ENCODE measurements at places on chromosomes 11 and 22.

DNA sequence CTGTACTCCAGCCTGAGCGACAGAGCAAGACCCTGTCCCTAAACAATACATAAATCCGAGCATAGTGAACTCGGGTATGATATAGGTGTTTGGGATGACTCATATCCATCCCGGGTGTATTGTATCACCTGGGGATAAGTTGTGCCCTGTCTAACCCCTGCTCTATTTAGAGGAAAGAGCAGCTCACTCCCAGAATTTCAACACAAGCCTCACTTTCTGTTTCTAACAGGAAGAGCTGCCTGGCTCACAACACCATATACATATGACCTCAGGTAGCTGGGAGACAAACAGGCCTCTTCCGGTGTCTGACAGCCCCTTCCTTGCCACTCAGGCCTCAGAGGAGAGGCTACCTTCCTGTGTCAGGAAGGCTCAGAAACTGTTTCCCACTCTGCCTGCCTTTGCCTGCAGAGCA is 9.9 kb upstream of the MICALL1 start:
- peak; percentile 59 for DNase-seq

DNA sequence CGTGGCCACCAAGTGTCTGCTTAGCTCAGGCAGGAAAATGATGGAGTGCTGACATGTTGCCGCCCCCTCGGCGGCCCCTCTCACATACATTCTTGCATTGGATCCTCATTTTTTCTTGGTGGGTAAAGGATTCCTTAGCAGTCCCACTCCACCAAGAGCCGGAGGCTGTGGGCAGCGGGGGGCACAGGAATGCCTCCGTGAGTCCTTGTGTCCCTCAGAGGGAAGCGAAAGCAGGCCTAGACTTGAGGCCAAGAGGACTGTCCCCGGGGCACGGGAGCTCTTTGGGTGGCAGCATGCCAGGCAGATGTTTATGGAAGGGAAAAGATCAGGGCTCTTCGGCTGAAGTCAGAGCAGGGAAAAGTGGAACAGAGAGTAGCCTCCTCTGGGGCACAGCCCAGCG is 21.6 kb downstream of the LRFN4 start:
- no peak for DNase-seq

DNA sequence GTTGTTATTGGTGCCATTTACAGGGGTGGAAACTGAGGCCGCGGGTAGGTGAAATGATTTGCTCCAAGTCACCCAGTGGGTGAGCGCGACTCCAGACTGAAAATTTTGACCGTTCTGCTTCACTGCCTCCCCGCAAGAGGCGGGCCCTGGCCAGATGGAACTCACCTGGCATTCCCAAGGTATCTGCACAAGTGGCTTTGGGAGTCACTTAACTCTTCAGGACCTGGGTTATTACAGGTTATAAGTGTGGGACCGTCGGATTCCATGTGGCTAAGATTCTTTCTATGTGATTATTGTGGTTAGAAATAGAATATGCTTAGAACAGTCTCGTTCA is 598 bp downstream of the CABIN1 start:
- no peak for DNase-seq

GRCh38 chr11:11313426-11313825 is 39.6 kb downstream of the CSNK2A3 start:
- DNase-seq, result no peak

GRCh38 chr22:41487037-41487935 is 18.4 kb downstream of the ACO2 start:
- no peak for DNase-seq

DNA sequence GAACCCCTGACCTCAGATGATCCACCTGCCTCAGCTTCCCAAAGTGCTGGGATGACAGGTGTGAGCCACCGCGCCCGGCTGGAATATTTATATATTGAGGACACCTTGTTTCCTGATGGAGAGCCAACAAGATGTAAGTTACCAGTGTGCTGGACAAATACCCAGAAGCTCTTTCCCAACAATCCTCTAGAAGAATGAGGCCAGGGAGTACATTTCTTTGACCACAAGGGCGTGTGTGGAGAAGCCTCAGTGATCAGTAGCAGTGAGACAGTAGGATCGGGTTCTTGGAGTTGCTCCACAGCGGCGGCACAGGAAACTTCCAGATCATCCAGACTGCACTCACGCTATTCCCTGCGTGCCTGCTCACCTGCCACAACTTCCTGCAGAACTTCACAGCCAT is 10.3 kb upstream of the POLA2 start:
- DNase-seq, result no peak

GRCh38 chr11:77517226-77517625 is 43.3 kb upstream of the PAK1 start:
- DNase-seq, result no peak

GRCh38 chr22:49476800-49477400 is 350.8 kb downstream of the BRD1 start:
- no peak for DNase-seq

GRCh38 chr11:76666830-76667229 is 3.7 kb downstream of the LRRC32 start:
- DNase-seq, result no peak

- no peak for DNase-seq
Measured at GRCh38 chr22:24968066-24968561, 15.6 kb downstream of the KIAA1671 start.

GRCh38 chr11:60155931-60156330 is 27.0 kb downstream of the MS4A6A start:
- no peak for DNase-seq

DNA sequence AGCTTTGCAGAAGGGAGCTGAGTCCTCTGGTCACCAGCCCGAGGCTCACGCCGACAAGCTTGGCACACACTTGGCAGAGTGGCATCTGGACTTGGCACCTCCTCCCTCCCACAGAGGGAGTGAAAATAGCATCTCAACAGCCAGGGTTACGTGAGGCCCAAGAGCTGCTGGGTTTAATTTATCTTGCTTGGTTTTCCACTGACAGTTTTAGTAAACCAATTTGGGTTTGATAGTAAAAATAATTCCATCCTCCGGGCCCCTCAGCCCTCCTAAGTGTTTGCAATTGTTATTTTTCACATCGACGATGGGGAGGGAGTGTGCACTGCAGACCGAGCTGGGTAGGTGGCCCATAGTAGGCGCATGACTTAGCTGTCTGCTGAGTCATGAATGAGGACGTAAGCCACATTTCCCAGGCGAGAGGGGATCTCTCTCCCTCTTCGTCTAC is 107.6 kb upstream of the ASPHD2 start:
- DNase-seq, result no peak

GRCh38 chr11:26778000-26778757 is 56.3 kb upstream of the SLC5A12 start:
- DNase-seq, result no peak

DNA sequence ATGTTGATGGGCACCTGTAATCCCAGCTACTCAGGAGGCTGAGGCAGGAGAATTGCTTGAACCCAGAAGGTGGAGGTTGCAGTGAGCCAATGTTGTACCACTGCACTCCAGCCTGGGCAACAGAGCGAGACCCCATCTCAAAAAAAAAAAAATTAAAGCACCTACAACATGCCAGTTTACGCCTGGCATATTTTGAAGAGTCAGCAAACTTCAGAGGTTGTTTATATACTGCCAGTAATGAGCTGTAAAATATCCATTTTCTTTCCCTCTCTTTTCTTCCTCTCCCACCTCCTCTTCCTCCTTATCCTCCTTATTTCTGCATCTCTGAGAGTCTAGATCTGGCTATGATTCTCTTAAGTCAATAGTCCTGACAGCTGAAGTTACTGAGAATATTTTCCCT is 556.5 kb upstream of the LARGE1 start:
- DNase-seq, result no peak

DNA sequence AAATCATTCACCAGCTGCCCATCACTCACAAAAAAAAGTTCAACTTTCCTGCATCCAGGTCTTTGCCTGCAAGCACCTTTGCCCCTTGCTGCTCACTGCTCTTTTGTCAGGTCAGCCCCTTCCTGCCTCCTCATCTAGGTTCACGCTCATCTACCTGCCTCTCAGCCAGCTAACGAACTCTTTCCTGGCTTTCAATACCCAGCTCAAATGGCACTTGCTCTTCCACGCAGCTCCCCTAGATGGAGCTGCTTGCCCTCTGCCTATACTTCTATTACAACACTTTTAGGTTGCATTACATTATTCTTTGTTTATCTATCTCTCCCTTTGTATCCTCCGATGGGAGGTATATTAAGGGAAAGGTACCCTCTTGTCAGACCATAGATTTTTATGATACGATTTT is 78.9 kb upstream of the TBCEL start:
- DNase-seq, result no peak

Measured in CD4-positive, alpha-beta T cell treated with Interleukin-15 for 1 hour (primary cell).